ENCODE measurements at places on chromosomes 2 and 18.

- DNase-seq: no peak
Measured at GRCh38 chr18:53797998-53798495, 426.4 kb downstream of the MBD2 start.

GRCh38 chr2:10839813-10840212 lies 27.2 kb upstream of the PDIA6 start:
- DNase-seq: no peak

DNA sequence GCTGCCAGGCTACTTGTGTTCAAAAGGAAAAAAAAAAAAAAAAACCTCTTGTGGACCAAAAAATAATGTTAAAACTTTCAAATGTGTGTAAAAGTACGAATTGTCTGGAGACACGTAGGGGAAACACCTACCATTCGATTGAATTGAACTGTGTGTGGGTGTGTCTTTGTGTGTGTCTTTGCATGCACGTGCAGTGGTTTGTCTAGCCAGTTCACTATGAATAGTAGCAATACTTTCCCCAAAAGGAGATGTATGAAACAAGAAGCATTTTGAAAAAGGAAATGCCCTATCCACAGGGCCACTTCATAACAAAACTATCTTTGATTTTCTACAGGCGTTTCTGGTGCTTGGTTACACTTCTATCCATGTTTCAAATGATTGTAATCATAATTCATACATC lies 186.8 kb downstream of the RPRM start:
- DNase-seq: no peak

DNA sequence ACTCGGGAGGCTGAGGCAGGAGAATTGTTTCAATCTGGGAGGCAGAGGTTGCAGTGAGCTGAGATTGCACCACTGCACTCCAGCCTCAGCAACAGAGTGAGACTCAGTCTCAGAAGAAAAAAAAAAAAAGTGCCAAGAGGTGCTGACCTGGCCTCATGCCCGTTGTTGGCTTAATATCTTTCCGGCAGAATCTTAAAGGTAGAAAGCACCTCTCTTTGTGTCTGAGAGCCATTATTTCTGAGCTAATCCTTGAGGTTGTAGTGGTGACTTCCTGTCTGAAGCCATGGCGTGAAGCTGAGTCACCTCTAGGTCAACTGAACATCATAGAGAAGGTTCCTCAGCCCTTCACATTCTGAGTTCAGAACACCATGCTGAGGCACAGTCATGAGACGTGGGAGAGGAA lies 60.4 kb downstream of the WDSUB1 start:
- DNase-seq: no peak

DNA sequence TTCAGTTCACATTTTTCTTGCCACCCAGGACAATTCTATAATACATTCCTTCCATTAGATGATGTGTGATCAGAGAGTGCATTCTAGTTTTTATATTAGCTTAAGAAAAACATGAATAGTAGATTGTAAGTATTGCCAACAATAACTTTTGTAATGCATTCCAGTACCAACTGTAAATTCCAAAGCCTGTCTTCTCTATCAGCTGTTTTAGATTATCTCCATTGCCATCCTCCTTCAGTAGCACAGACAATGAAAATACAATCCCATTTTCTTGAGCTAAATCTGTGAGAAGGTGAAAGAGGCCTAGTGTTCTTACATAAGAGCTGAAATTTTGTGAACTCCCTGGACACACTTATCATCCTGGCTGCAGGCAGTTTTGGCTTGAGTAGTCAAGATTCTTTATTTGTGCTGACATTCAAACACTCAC lies 103.9 kb downstream of the CCBE1 start:
- DNase-seq: no peak

DNA sequence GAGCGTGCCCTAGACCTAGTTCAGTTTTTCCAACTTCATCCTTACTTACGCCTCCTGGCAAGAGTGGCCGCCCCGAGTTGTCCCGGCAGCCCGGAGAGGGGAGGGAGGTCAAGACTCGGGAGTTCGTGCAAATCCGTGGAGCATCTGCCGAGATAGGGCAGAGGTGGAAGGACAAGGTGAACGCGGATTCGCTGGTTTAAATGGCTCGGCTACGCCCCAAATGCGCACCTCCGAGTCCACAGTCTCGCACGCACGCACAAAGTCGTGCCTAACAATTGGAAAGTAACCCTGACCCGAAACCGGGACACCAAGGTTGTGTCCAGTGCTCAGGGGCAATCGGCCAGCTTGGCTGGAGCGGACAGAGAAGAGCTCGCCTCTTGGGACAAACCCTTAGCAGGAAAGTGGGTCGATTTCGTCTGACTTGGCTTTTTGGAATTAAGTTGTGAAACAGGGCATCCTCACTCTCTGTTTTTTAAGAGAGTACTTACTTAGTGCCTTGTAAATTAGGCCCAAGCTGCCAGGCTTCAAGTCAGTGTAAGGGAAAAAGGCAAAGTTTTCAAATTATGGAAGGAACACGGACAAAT lies 726 bp upstream of the SS18 start:
- DNase-seq: no peak

DNA sequence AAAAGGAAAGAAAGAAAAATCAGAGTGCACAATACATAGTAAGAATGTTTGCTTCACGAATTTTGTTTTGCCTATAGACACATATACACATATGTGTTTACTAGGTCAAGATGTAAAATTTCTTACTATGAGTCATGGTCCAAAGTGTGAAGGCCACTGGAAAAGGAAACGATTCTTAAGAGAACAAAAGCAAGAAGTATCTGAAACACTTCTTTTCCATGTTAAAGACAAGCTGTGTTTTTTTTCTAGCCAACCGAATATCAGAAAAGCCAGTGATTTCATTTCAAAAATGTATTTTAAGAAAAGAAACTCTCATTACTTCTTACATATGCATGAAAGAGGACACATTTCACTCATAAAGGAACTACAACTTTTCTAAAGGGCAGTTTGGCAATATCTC lies 24.9 kb downstream of the PECR start:
- DNase-seq: peak; percentile 71

DNA sequence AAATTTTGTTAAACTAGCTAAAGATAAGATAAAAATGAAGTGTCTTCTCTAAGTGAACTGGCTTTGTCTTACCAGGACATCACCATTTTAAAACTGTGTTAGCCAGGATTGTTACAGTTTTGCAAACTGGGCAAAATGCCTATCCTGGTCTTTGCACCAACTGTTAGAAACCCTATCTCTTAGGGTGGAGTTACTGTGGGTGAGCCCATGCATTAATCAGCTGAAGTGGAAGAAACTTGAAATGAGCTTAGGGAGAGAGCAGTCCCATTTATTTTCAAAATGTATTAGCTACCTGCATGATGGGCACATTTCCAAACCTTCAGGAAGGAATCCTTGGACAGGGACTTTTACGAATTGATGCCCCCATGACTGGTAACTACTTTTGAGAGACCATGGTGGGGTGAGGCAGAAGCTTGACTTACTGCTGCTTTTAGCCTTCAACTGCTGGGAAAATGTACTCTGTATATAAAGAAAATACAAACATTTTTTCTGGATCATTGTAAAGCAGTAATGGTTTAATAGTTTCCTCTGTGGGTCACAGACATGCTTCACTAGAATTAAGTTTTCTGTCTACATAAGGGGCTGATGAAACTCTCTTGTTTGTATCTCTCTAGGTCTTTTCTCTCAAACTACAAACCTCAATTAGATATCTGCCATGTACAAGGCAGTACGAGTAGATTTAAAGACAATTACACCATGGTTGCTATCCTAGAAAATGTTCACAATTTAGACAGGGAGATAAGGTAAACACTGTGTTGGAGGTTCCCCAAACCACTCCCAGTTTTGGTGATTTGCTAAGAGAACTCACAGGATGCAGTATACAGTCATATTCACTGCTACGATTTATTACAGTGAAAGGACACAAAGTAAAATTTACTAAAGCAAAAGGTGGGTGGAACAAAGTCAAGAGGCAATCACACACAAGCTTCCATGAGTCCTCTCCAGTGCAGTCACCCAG lies 321.4 kb upstream of the MMADHC start:
- DNase-seq: no peak

DNA sequence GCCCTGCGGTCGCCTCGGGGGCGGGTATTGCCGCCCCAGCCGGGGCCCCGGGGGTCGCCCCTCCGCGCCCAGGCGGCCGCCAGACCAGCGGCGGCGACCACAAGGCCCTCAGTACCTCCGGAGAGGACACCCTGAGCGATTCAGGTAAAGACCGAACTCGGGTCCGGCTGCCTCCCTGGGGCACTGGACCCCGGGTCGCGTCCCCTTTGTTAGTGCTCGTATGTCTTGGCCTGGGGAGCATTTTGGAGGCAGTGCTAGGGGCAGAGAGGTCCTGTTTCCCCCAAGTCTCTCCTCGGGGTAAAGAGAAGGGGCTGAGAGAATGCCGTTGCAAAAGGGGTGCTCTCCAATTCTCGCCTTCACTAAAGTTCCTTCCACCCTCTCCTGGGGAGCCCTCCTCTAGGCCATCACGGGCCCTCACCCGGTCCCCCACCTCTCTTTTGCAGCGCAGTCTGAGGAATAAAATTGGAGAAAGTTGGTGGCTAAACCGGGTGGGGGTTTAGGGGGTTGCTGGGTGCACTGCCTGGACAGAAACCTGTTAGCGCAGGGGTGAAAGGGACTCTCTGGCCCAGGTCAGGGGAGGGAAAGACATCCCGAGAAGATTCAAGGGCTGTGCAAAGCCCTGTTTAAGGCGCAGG lies 2.5 kb downstream of the MYCN start:
- no peak for DNase-seq

- DNase-seq: no peak
Measured at GRCh38 chr2:217880891-217881290, 121.9 kb downstream of the TNS1 start.

- no peak for DNase-seq
Measured at GRCh38 chr2:172091000-172091641, 5.8 kb downstream of the DLX1 start.

DNA sequence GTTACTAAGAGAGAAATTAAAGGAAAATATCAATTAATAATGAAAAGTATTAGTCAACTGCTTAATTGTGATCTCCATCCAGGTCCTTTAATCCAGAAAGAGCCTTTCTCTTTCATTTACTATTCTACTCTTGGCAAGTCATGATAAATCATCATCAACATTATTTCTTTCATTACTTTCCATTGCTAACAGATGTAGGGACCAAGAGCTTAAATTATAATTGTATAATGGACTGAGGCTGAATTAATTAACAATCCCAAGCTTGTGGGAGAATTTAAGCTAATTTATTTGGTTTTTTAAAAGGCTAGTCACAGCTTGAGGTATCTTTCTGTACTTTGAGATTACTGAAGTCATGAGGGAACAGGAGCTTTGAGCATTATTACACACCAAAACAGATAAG lies 223.9 kb downstream of the ERBB4 start:
- DNase-seq: no peak

DNA sequence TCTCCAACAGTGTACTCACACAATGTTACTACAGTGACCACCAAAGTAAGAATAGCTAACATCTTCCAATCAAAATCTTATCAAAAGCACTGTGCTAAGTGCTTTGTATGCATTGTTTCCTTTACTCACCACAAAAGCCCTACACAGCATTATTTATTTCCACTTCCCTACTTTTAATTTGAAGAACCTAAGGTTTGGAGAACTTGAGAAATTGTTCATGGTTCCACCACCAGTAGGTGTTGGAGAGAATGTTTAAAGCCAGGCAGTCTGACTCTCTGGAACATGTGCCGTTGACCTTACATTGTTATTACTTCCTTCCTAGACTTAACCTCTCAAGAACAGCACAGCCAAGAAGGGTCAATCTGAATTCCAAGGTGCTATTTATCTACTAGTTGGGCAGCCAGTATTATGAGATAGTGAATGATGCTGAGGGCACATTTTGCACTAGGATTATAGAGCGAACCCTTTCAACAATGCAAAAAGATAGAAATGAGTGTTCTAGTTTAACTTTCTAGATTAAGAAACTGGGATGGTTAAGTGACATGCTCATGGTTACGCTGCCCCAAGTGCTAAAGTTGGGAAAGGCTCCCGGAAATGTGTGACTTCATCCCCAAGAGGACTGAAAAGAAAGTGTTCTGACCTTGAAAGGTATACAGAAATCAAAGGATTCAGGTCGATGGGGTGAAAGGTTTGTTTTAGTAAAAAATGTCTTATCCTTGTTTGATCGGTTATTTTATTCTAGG lies 55.2 kb upstream of the FAM136A start:
- no peak for DNase-seq

Data from GM06990 (cell line).